ENCODE measurements at places on chromosomes 13 and 19.

GRCh38 chr19:39858541-39858940 is 12.4 kb upstream of the FBL start:
- DNase-seq: no peak

GRCh38 chr19:51327066-51328001 is 14.6 kb downstream of the VSIG10L start:
- peak; percentile 41 for DNase-seq

DNA sequence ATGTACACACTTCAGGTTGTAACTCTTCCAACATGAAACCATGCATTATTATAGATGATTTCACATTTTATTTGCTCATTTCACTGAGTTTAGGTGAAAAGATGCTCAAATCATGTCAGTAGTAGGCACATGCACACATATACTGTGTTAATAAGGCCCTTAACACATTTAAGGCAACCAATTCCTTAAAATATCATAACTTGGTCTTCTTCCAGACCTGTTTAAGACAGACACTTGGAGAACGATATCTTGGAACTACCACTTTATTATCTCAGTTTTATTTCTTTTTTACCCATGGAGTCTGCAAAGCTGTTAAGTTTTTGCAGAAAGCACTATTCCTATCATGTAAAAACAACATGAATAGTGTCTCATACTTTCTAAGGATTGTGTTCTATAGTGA is 395.2 kb upstream of the MIR17HG start:
- no peak for DNase-seq

GRCh38 chr19:7597689-7598088 is 2.0 kb downstream of the CAMSAP3 start:
- no peak for DNase-seq

GRCh38 chr19:1758959-1759903 is 5.9 kb downstream of the ONECUT3 start:
- DNase-seq: no peak

GRCh38 chr19:45676851-45677263 is 8.8 kb downstream of the GIPR start:
- DNase-seq: peak; percentile 34

- peak; percentile 19 for DNase-seq
These were observed 344 bp downstream of the NHLRC3 start for GRCh38 chr13:39038569-39039030.

GRCh38 chr19:40279120-40279551 is 6.0 kb downstream of the AKT2 start:
- no peak for DNase-seq
